ENCODE measurements at places on chromosomes 3 and 15.

- no peak for DNase-seq
These were observed 179.4 kb downstream of the CDIN1 start for GRCh38 chr15:36758800-36759199.

GRCh38 chr3:171850320-171850959 lies 7.3 kb downstream of the TMEM212 start:
- no peak for DNase-seq

GRCh38 chr3:158666416-158666815 lies 6.0 kb downstream of the LXN start:
- no peak for DNase-seq

DNA sequence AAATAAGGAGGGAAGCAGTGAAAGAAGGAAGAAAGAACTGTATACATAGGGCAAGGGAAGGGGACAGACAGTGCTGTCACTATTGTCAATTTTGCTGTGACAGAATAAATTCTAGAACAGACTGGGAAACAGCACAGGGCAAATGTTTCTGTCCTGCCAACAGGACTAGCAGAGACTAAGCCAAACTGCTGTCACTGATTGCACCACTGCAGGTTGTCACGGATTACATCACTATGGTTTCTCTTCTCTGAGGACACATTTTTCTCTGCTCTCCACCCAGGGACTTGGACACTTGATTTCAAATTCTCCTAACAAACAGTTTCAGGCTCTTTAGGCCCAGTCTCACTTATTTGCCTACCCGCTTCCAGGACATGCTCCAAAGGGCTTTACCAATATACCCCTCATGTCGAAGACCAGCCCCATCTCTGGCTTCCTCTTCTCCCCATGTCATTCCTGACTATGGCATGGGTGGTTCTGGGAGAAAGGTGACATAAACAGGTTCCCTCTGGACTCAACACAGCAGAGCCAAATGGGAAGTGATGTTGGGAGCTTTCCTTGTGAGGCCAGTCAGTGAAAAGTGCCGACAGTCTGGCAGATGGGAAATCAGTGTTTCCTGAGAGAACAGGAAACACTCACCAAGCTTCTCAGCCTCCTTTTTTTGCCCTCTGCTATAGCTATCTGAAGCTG lies 70.2 kb upstream of the ST3GAL6 start:
- DNase-seq = no peak

DNA sequence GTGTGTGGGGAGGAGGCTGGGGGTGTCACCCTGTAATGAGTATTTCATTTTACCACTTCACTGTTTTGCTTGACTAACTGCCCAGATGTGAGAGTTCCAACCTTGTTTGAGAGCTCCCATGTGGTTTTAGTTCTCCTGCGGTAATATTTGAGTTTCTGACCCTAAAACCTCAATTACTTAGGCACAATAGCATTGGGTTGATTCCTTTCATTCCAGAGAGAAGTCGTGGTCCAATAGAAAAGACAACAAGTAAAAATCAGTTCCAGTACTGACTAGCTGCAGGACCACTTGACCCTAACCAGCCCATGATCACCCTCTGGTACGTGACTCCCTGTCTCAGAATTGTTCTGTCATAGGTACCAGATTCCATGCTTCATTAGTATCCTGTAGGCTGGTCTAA lies 630.4 kb downstream of the CADM2 start:
- peak; percentile 78 for DNase-seq
